ENCODE measurements at places on chromosomes 6 and 20. TPM values are rescaled to one million over a fixed set of nuclear protein-coding genes. Genes with fewer than 3 reads are reported as not detected.

DNA sequence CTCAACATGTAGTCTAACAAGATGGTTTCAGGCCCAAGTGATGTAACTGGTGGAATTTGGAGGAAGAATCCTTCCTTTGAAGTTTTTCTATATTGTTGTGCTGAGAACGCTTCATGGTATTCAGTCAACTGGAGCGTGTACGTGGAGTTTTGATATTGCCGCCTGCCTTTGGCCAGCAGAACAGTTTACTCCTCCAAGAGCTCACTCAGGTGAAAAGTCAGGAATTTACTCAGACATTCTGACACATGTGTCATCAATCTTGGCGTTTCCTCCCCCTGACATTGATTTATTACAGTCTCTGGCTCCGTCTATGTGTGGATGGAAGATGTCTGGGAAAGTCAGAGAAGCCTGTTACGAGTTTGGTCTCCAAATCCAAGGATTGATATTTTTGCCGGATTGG, 19.0 kb upstream of the TGM2 start:
- DNase-seq = no peak

GRCh38 chr20:59095140-59095539, 52.6 kb upstream of the PRELID3B start:
- no peak for DNase-seq

ASIP gene
- total RNA-seq = not detected

CST9 gene
- total RNA-seq = not detected

GRM1 gene
- 0.53 TPM for total RNA-seq

GRCh38 chr6:56650191-56650590, 7.5 kb upstream of the DST start:
- no peak for DNase-seq

CD109 gene
- total RNA-seq = 22.9 TPM

CCM2L gene
- 0.04 TPM for total RNA-seq

- no peak for DNase-seq
These were observed 30.4 kb downstream of the IGF2R start for GRCh38 chr6:159999240-159999671.

PLA2G7 gene
- not detected for total RNA-seq

DNA sequence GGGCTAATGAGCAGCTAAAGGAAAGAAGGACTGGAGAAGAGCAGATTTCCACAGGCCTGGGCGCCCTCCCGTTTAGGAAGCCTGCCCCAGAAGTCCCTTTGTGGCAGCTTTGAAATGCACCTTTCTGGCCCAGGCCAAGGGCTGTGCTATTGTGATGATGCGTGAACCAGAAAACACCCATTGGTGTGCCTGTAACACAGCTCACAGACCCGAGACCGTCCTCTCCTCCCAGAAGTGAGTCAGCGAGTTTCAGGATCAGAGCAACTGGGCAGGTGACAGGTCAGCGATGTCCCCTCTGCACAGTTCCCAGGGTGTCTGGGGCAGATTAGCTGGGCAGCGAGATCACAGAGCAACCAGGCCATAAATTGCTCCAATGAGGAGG, 71.9 kb upstream of the SULF2 start:
- DNase-seq = no peak
